Activated T-helper 1 cell treated with anti-CD3 and anti-CD28 coated beads, Interleukin-12 subunit alpha, Interleukin-12 subunit beta, Interleukin-2, Interleukin-4 antibody, amounts not matched to agents 30 ng/mL and 10 ng/mL and 1 ng/mL, durations not matched to agents 14 hours and 24 hours and 36 hours (primary cell): ENCODE measurements at places on chromosomes 2 and 18. TPM values are rescaled to one million over a fixed set of nuclear protein-coding genes. Genes with fewer than 3 reads are reported as not detected.

Gene SP140
- 235 and 243 TPM in 2 replicates for total RNA-seq

Gene AMER3
- total RNA-seq, result not detected in 2 replicates

Gene AQP12A
- not detected in 2 replicates for total RNA-seq

Gene OSR1
- not detected in 2 replicates for total RNA-seq

Gene CRYBA2
- total RNA-seq, result 0.36 TPM in 1 of 2 replicates, not detected in the other
